ENCODE measurements at places on chromosomes 4 and X.

DNA sequence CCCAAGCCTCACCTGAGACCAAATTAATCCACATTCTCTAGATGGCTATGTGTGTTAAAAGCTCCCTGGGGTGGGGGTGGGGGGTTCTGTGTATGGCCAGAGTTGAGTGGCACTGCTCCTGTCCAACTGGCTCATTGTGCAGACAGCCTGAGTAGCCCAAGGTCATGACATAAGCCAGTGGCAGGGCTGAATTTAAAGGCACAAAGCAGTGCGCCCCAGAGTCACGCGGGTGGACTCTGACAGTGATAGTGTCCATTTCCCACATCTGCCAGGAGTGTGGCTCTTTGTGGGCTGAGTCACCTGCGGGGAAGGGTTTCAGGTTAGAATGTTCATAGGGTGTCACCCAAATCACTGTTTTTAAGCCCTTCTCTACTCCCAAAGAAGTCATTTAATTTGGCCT, 45.4 kb downstream of the SCD5 start:
- DNase-seq: no peak

DNA sequence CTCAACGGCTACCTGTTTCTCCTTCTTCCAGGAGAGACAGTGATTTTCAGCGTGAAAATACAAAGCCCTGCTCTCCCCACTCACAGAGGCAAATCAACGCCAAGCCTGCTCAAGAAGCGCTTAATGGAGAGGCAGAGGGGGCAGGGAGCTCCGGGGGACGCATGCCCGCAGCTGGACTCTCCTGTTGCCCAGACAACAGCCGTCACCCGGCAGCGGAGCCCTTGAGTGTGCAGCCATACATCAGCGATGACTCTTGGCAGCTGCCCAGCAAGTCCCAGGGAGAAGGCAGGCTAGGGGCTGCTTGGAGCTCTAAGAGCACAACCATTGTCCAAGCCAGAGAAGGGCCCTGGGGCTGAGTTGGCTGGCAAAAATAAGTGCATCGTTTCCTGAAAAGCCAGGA, 71.0 kb upstream of the AFAP1 start:
- no peak for DNase-seq

DNA sequence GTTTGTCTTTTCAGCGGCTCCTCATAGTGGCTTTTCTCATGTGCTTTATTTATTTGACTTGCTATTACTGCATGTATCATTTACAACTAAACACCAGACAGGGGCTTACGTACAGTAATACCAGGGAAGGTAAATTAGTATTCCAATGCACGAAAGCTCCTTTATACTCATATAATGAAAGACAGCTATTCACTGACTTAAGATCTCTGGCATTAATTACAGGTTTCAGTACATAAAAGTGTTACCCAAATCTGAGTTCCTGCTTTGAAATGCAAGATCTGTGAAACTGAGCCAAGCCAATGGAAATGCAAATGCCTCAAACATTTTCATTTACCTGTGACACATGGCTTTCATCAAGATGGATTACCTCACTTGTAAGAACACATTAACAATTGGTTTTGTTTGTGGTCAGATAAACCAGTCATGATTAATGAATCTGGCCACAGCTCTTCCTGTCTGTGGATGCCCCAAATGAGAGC, 107.2 kb downstream of the ANAPC4 start:
- DNase-seq: no peak

DNA sequence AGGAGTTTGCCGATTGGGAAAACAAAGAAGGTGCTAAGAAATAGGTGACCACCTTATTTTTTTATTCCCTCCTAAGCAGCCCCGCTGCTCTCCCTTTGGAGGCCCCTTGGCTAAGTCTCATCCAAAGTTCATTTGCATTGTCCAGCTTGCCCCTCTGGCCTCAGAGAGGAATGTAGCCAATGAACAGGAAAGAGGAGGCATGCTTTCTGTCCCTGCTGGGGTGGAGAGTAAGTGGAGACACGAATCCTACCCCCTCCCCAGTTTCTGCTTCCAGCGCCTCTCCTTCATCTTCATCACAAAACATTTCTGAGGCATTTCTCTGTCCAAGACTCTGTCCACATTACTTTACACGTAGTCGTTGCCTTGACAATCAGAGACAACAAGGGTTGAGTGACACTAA, 38.7 kb downstream of the NLGN3 start:
- DNase-seq: no peak
